Stimulated activated CD4-positive, alpha-beta T cell treated with anti-CD3 and anti-CD28 coated beads, Interleukin-1b, Interleukin-23, amount 100 ng/mL, for 4 hours (primary cell): ENCODE measurements at places on chromosomes 16 and 17.

GRCh38 chr17:55925440-55925839 lies 174.6 kb downstream of the PCTP start:
- no peak for DNase-seq

DNA sequence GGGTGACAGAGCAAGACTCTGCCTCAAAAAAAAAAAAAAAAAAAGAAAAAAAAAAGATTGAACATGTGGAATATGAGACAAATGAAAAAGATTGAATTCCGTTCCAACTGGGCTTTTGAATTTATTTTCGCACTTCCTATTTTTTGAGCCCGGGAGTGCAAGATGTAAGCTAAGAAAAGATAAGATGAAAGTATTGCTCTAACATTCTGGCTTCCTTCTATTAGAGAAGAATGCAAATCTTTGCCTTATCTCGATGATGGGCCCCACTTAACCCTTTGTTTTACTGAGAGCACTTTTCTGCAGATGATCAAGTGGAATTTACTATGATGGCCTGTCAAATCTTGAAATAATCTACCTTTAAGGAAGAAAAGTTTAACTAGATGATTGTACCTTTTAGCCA lies 96.3 kb downstream of the WWOX start:
- DNase-seq, result no peak

DNA sequence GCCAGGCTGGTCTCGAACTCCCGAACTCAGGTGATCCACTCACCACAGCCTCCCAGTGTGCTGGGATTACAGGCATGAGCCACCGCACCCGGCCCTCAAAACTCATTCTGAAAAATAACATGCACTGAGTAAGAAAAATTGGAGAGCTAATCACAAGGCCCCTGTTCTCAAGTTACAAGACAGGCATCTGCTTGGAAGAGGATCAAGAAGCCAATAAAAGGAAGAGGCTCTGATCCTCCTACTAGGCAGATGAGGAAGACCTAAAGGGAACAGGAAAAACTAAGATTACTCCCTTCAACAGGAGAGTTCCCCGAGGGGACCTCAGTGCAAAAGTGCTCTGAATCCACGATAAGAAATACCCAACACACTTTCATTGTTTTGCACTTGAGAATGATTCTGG lies 18.4 kb downstream of the BLMH start:
- DNase-seq, result no peak

GRCh38 chr16:82460766-82461165 lies 166.0 kb upstream of the CDH13 start:
- DNase-seq, result no peak

- no peak for DNase-seq
Measured at GRCh38 chr17:68296217-68297191, 5.2 kb downstream of the ARSG start.

DNA sequence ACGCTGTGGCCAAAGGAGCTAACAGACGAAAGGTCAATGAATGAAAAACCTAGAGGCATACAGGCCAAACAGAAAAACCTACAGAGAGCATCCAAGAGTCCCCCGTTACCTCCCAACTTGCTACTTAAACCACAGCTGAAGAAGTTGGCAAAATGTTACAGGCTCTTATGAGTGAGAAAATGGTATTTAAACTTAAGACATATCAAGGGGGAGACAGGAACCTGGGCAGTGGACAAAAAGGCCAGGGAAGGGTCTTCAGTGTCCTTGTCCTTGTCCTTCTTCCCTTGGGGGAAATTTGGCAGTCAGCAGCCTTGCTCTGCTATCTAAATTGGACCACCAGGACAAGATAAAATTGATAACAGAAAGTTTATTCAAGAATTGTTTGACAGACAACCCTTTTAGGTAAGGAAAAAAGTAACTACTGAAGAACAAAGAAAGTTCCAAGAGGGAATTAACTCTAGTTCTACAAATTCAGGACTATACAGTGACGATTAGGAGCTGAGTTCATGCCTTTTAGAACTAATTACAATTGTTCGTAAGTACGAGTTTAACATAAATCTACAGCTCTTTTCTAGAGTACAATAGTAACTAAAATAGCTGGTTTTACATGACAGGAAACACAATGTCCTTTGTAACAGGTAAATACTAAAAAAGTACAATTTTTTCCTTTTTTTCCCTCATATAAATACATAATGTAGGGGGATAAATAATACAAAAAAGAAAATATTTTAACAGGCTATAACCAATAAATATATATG lies 3.8 kb upstream of the HOXB2 start:
- no peak for DNase-seq

DNA sequence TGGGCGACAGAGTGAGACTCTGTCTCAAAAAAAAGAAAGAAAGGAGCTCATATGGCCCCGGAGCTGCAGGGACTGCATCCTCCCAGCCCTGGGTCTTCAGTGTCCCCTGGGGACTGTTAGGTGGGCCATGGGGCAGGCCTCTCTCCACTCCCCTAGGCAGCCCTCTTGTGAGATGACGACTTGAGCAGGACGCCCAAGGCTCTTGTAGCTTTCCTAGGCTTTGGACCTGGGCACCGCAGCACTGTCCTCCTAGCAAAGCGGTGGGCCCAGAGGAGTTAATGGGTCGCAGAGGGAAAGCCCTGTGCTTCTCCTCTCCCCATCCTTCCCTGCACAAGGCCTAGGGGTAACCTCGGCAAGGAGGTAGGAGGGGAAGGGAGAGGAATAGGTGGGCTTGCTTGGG lies 202.2 kb downstream of the NTN1 start:
- no peak for DNase-seq

GRCh38 chr17:13952009-13952750 lies 117.1 kb upstream of the COX10 start:
- DNase-seq, result no peak

- no peak for DNase-seq
Measured at GRCh38 chr16:23635958-23636357, 5.2 kb downstream of the PALB2 start.

DNA sequence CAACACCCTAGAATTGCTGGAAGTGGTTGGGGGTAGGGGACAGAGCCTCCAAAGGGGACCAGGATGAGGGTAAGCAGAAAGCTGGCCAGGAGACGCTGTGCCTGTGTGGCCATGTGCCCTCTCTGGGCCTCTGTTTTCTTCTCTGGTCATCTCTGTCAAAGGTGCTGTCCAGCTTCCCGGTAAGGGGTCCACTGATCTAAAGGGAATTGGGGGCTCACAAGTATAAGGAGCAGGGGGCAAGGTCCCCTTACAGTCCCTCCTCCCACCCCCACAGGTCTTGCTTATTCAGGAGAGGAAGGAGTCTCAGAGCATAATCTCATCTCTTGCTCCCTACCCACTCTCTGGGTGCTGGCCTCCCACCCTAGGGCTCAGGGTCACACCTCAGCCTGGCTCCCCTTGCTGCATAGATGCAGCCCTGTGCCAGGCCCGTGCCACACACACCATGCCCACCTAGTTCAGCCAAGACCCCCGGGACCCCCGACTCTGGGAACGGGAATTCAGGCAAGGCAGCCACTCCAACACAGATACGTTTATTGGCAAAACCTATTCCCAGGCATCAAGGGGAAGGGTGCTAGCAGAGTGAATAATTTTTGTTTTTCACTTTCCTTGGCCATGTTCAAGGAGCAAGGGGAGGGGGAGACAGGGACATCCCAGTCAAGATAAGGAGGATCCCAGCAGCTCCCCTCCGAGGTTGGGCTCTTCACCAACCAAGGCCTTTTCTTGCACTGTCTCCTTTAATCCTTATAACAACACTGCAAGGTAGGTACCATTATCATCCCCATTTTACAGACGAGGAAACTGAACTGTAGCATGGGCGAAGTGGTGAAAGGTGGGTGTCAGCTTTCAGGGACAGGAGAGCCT lies 19.8 kb downstream of the SLC4A1 start:
- DNase-seq, result no peak

DNA sequence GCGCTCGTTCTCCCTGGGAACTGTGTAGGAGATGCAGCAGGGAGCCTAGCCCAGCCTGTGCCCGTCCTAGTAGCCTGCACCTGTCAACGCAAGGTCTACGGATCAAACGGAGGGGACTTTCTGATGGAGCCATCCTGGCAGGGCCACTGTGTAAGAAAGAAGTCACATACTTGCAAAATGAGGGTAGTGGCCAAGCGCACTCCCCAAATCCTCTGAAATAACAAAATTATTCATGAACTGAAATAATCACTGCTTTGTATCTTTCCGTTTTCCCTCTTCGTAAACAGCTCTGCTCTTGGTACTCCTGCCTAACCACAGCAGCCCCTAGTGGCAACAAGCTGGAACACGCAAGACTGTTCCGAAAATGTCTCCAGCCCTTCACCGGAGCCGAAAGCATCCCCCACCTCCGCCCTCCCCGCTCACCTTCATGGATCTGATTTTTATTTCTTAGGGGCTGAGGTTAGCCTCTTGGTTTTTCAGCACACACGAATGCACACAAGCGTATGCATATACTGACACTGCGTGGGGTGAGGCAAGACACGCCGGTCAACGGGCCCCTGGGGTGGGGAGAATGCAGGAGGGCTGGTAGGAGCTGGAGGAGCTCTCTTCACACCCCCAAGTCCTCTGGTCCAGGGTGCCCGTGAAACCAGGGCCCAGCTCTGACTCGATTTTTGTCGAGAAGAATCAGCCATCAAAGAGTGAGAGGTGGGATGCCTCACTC lies 100.8 kb downstream of the ABCC12 start:
- DNase-seq, result no peak

DNA sequence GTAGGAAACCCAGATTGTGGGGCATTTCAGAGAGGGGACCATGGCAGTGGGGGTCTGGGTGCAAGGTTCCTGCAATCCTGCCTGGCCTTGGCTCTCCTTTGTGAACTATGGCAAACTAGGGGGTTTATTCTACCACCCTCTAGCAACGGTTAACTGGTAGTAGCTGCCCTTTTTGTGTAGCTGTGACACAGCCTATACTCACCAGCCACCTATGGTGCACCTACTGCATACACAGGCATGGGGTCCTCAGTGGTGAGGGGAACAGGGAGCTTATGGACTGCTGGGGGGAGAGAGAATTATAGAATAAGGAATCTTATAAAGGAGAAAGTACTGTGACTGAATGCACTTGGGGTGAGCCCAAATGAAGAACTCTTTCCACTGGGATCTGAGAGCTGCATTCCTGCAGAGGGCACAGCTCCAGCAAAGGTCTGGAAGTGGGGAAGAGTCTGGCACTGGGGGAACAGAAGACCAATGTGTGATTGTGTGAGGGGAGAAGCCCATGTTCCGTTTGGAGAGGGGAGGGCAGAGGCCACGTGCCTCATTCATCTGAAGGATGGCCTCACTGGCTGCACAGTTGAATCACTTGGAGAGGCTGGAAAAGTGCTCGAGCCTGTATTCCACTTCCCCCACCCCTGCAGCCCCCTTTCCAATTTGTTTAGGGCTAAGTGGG lies 2.1 kb downstream of the MT1X start:
- no peak for DNase-seq

DNA sequence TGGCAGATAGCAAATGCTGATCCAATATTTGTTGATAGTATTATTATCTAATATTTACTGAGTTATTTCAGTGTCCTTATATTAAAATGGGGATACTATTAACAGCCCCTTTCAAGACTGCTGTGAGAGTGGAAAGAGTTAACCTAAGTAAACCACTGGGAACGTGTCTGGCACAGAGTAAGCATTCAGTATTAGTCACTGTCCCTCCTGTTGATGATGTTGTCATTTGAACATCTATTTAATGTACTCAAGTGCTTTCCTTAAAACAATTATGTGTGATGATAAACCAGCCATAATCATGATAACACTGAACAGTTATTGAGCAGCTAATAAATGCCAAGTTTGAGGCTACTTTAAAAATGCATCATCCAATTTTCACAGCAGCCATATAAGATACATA lies 135.7 kb upstream of the XYLT1 start:
- DNase-seq, result no peak

- DNase-seq, result no peak
Measured at GRCh38 chr17:67491681-67492024, 114.6 kb downstream of the PITPNC1 start.

DNA sequence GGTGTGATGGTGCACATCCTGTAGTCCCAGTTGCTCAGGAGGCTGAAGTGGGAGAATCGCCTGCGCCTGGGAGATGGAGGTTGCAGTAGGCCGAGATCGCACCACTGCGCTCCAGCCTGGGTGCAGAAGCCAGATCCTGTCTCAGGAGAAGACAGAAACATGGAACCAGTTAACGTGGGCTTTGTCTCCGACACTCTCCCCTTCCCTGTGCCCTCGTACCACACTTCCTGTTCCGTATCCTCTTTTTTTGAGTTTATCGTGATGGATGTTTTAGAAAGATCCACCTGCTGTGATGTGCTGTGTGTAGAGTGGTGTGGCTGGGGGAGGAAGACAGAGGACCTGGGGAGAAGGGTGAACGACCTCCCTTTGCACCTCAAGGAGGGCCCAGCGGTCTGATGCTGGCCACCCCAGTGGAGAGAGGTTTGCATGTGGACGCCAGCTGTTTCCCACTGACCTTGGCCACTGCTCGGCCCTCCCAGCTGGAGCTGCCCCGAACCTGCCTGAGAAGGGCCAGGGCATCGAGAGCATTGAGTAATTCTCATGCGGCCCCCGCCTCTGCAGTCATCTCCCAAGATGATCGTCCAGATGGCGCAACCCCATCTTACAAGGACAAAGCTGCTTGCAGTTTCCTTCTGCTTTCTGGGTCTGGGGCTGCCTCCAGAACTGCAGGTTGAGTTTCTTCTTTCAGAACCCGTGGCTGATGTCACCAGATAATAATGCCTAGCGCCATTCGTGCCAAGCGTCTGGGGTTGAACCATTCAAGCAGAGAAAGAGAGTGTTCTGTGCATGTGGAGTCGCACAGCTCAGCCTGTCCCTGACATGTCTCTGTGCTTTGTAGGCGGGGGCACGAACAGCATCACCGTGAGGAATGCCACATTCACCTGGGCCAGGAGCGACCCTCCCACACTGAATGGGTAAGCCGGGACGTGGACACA lies 126.3 kb downstream of the ABCC1 start:
- DNase-seq, result no peak

DNA sequence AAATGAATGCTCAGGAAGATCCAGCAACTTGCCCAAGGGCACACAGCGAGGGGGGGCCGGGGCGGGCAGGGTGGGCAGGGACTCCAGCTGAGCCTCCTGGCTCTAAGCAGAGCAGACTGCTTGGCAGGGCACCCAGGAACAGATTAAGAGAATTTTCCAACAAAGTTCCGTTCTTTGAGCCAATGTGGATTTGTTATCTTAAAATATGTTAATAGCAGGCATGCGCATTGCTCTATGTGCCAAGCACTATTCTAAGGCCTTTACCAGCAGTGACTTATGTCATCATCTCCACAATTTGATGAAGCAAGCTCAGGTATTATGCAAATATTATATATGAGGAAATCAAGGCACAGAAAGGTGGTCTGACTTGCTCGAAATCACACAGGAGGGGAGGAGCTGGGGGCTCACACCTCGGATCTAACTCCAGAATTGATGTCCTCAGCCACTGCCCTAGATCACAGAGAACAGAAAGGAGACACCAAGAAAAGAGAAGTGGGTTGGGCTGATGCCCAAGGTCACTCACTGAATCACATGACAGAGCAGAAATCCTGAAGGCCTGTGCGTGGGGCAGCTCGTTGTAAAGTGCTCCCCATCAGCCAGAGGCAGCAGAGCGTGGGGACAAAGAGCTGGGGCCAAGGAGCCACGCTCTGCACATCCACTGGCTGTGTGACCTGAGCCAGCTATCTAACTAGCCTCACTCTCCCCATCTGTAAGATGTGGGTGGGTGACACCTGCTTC lies 23.2 kb upstream of the MEAK7 start:
- no peak for DNase-seq
